ENCODE measurements at places on chromosomes 1 and 21. TPM values are rescaled to one million over a fixed set of nuclear protein-coding genes. Genes with fewer than 3 reads are reported as not detected.

DNA sequence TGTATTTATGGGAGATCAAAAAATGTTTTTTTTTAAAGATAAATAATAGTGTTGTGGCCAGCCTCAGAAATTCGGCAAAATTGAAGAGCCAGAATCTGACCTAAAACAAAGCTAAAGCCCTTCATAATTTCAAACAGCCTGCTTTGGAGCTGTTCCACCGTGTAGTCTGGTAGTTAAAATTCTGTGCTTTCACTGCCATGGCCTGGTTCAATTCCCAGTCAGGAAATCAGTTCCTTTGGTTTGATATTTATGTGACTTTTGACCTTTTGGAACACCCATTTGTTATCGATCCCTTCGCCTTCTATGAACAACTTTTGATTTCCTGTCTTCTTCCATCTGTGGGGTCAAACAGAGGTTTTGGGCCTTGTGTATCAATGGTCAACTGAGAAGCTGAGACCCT, 179.8 kb downstream of the HFM1 start:
- DNase-seq: no peak
- H3K27ac ChIP-seq: no peak overlapping the region
- no peak overlapping the region for H3K4me3 ChIP-seq
- H3K27me3 ChIP-seq: peaks cover 4% of the 10 kb centered on the region

- no peak for DNase-seq
- H3K4me1 ChIP-seq: no peaks in the 10 kb centered on the region
Measured at GRCh38 chr1:4805987-4806386, 151.6 kb downstream of the AJAP1 start.

- DNase-seq: no peak
- H3K4me3 ChIP-seq: no peak within 1 kb of the TSS
- H3K4me1 ChIP-seq: no peaks in the 10 kb centered on the region
- no peaks in the 10 kb centered on the region for H3K36me3 ChIP-seq
- no peak within 1 kb of the TSS for H3K27ac ChIP-seq
Measured at GRCh38 chr1:109539676-109540075, at the start of gene GPR61. TSS of gene GPR61 (plus strand) at chr1:109539872. CDS start at chr1:109543023, 3,151 bp downstream.

- H3K4me1 ChIP-seq: no peaks in the 10 kb centered on the region
- no peak overlapping the region for H3K27ac ChIP-seq
- H3K27me3 ChIP-seq: no peaks in the 10 kb centered on the region
- DNase-seq: peak; percentile 37
Measured at GRCh38 chr1:174726167-174726879, 273.4 kb upstream of the CACYBP start.

DNA sequence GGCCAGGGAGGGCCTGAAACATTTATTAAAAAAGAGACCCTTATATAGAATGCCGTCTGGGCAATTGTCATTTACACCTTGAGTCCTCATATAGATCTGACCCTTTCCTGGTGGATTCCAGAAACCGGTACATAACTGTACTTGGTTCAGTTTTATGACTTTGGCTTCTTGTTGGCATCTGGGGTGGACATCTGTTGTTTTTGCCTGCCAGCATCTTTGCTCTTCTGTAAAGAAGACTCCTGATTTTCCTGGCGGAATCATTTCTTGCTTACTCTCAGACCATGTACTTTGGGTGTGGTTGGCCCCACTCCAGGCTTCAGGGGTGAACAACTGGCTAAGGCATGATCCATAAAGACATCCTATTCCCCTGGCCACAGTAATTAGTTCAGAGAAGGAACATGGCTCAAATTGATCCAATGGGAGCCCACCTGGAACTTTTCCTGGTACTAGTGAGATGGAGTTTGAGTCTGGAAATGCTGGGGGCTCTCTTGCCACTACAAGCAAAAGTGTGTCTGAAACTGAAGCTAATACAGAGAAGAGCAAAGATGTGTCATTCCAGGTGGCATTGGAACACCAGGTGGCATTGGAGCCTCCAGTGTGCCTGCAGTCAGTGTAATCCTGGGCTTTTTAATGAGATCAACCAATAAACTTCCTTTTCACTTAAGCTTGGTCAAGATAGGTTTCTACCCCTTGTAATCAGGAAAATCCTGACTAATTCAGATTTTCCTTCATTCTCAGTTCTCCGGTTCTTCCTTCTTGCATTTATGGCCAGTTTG, 332.5 kb upstream of the CAMK1G start:
- H3K27me3 ChIP-seq: no peaks in the 10 kb centered on the region
- H3K27ac ChIP-seq: no peak overlapping the region
- no peak for DNase-seq

- H3K4me1 ChIP-seq: no peaks in the 10 kb centered on the region
- H3K27me3 ChIP-seq: no peaks in the 10 kb centered on the region
- no peak for DNase-seq
- no peak overlapping the region for H3K4me3 ChIP-seq
- H3K27ac ChIP-seq: no peak overlapping the region
Measured at GRCh38 chr1:119227456-119227855, 87.0 kb upstream of the WARS2 start.

DNA sequence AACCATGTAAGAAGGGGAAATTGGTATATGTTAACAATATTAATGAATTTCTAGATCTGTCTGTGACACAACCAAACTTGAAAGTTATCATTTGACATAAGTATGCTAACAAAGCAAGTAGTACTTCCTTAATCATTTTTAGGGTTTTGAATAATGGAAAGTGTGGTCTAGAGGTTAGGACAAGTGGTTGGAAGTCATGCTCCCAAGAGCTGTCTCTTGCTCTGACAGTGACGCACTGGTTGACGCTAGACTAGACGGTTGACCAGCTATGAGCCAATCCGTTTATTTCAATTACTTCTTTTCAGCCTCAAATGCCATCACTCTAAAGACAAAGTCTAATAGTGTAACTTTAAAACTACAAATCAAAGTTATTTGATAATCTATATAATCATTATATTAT, 20.7 kb upstream of the RGS1 start:
- peaks cover 29% of the 10 kb centered on the region for H3K4me1 ChIP-seq
- H3K27me3 ChIP-seq: no peaks in the 10 kb centered on the region
- no peak overlapping the region for H3K4me3 ChIP-seq
- DNase-seq: no peak
- no peaks in the 10 kb centered on the region for H3K36me3 ChIP-seq
- no peak overlapping the region for H3K27ac ChIP-seq

DNA sequence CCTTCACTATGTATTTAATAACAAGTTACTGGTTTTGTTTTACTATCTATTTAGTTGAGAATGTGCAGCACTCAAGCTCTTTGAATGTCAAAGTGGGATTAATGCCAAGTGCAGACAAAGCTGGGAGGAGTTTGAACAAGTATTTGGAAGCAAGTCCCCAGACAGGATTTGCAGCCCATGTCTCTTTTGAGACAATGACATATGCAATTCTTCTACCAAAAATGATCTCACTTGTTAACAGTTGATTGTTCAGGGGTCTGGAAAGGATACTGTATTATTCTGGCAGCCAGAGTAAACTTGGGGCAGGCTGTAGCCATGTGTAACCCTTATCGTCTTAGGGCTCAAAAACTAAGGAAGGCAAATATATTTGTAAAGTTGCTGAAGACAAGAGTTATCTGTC, 15.8 kb downstream of the COLGALT2 start:
- peaks cover 14% of the 10 kb centered on the region for H3K4me1 ChIP-seq
- no peaks in the 10 kb centered on the region for H3K27me3 ChIP-seq
- no peak overlapping the region for H3K27ac ChIP-seq
- H3K36me3 ChIP-seq: no peaks in the 10 kb centered on the region
- no peak overlapping the region for H3K4me3 ChIP-seq
- no peak for DNase-seq

GRCh38 chr1:55244476-55245099, 29.4 kb upstream of the USP24 start:
- no peak overlapping the region for H3K4me3 ChIP-seq
- no peak overlapping the region for H3K27ac ChIP-seq
- peak; percentile 13 for DNase-seq
- H3K36me3 ChIP-seq: no peaks in the 10 kb centered on the region

DNA sequence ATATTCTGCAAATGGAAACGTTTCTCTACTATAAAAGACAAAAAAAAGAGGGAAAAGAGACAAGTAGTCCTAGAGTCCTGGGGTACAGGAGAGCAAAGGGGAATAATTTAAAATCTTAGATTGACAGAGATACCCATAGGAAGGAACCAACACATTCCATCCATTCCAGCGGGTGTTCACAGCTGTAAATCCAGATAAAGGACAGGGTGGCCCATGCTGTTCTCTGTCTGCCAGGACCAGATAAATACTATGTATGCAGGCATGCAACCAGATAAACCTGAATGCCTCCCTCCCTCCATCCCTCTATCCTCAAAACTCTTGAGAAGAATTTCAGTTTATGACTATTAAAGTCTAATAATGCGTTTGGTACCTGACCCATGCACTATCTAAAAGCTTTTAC, 131.8 kb downstream of the PTPN14 start:
- no peak overlapping the region for H3K27ac ChIP-seq
- H3K36me3 ChIP-seq: no peaks in the 10 kb centered on the region
- H3K27me3 ChIP-seq: no peaks in the 10 kb centered on the region
- no peak overlapping the region for H3K4me3 ChIP-seq
- H3K4me1 ChIP-seq: peaks cover 20% of the 10 kb centered on the region

DNA sequence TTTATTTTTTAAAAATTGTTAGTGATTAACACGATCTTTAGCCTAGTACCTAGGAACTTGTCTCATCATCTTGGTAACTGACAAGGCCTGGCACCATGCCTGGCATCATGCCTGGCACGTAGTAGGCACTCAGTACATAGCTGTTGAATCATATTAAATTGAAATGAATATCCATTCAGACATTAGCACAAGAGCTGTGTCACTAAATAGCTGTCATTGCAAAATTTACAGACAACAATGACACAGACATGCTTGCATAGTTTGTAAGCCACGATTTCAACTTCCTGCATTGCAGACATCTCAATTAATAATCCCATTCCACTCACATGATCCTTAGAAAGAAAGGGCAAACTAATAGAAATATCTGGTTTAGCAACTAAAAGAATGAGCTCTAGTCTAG, 15.4 kb upstream of the PHACTR4 start:
- H3K4me3 ChIP-seq: no peak overlapping the region
- no peaks in the 10 kb centered on the region for H3K36me3 ChIP-seq
- peak overlapping the region; percentile 5 for H3K27ac ChIP-seq
- peaks cover 32% of the 10 kb centered on the region for H3K4me1 ChIP-seq
- H3K27me3 ChIP-seq: no peaks in the 10 kb centered on the region

- no peaks in the 10 kb centered on the region for H3K27me3 ChIP-seq
- H3K36me3 ChIP-seq: no peaks in the 10 kb centered on the region
- H3K27ac ChIP-seq: no peak overlapping the region
- no peak overlapping the region for H3K4me3 ChIP-seq
Measured at GRCh38 chr1:117967477-117967876, 37.9 kb downstream of the WDR3 start.

DNA sequence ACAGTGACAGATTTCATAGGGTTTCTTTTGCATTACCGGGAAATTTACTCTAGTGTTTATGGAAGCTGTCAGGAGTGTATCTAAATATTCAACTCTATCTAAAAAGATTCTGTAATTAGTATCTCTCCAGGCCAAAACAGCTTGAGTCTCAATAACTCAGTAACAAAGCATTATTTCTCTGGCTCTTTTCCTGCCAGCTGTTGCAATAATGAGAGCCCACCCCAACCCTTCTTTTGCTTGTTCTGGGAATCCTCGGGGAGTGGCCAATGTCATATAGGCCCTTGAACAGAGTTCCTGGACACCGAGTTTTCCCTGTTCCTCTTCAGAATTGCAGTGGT, 120.1 kb upstream of the SGIP1 start:
- no peaks in the 10 kb centered on the region for H3K36me3 ChIP-seq
- no peak for DNase-seq
- no peak overlapping the region for H3K4me3 ChIP-seq
- no peaks in the 10 kb centered on the region for H3K4me1 ChIP-seq

GRCh38 chr1:234710381-234710780, 100.4 kb upstream of the IRF2BP2 start:
- H3K27ac ChIP-seq: no peak overlapping the region
- H3K36me3 ChIP-seq: no peaks in the 10 kb centered on the region
- H3K4me1 ChIP-seq: peaks cover 14% of the 10 kb centered on the region

- H3K27ac ChIP-seq: no peak overlapping the region
- no peak overlapping the region for H3K4me3 ChIP-seq
- H3K36me3 ChIP-seq: no peaks in the 10 kb centered on the region
- no peaks in the 10 kb centered on the region for H3K27me3 ChIP-seq
Measured at GRCh38 chr1:24713736-24714135, 31.5 kb upstream of the CLIC4 start.

- DNase-seq: no peak
- H3K27ac ChIP-seq: peak overlapping the region; percentile 31
- H3K36me3 ChIP-seq: no peaks in the 10 kb centered on the region
- peaks cover 30% of the 10 kb centered on the region for H3K4me1 ChIP-seq
Measured at GRCh38 chr1:220966881-220967611, 87.8 kb downstream of the HLX start.

DNA sequence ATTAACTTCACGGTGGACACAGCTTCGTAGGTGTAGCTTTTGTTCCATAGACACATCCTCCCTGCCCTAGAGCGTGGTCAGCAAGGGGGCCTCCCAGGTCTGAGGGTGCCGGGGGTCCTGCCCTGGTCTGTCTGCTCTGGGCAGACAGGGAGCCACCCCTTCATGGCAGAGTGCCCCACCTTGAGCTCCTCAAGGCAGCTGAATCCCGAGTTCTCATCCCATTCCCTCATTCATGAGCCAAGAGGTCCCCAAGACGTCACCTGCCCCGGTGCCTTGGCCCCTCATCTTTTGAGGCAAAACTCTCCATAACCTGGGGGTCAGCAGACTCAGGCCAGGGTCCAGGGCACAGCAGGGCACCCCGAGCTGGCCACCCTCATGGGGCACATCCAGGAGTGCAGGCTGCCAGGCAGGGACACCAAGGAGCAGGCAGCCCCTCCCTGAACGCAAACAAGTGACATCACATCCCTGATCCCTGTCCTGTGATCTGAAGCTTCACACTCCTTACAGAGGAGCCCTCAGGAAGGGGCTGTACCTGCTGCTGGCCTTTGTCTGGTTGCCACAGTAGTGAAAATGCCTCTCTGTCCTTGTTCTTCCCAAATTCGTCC, 23.3 kb downstream of the UBASH3A start:
- H3K36me3 ChIP-seq: no peaks in the 10 kb centered on the region
- peaks cover 27% of the 10 kb centered on the region for H3K27me3 ChIP-seq
- H3K4me3 ChIP-seq: no peak overlapping the region
- no peak for DNase-seq
- H3K27ac ChIP-seq: no peak overlapping the region
- H3K4me1 ChIP-seq: no peaks in the 10 kb centered on the region

DNA sequence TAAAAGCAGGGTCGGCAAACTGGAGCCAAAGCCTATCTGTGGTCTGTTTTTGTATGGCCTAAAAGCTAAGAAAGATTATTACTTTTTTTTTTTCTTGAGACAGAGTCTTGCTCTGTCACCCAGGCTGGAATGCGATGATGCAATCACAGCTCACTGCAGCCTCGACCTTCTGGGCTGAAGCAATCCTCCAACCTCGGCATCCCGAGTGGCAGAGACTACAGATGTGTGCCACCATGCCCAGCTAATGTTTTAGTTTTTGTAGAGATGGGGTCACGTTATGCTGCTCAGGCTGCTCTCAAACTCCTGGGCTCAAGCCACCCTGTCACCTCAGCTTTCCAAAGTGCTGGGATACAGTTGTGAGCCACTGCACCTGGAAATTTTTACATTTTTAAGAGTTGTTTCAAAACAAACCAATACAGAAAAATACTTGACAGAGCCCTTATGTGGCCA, 6.5 kb upstream of the GLRX2 start:
- no peaks in the 10 kb centered on the region for H3K36me3 ChIP-seq
- peak; percentile 66 for DNase-seq
- H3K4me3 ChIP-seq: peak overlapping the region; percentile 45
- peak overlapping the region; percentile 64 for H3K27ac ChIP-seq

The CLDN17 gene
- not detected for total RNA-seq

The EDN2 gene
- not detected for total RNA-seq

The TTC39A gene
- 12.3 TPM for total RNA-seq

The HMCN1 gene
- 0.66 TPM for total RNA-seq

The CD53 gene
- not detected for total RNA-seq

The FMN2 gene
- total RNA-seq: 4.6 TPM

The ATP1A4 gene
- 0.04 TPM for total RNA-seq

The LRRC53 gene
- not detected for total RNA-seq

The OR2T11 gene
- total RNA-seq: not detected

The CLCNKA gene
- total RNA-seq: not detected

The RGS8 gene
- not detected for total RNA-seq

The IFNLR1 gene
- 8.9 TPM for total RNA-seq

The FAM177B gene
- total RNA-seq: not detected

All from PC-3 (cell line).